ENCODE measurements at places on chromosomes 4 and X.

DNA sequence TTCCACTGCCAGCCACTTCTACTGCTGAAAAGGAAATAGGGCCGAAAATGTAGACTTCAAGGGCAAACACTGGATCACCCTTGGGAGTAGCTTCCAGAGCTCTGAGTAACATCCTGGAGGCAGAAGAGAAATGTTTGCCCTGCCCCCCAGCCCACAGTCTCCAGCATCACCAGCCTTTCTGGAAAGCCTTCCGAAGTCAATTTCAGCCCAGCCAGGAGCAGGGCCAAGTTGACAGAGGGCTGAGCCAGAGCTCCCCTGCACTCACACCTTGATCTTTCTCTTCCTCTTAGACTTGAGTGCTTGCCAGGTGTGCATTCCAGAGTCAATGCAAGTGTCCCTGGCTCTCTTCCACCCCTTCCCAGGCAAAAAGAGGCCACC lies 35.2 kb downstream of the SLC25A5 start:
- no peak for DNase-seq

DNA sequence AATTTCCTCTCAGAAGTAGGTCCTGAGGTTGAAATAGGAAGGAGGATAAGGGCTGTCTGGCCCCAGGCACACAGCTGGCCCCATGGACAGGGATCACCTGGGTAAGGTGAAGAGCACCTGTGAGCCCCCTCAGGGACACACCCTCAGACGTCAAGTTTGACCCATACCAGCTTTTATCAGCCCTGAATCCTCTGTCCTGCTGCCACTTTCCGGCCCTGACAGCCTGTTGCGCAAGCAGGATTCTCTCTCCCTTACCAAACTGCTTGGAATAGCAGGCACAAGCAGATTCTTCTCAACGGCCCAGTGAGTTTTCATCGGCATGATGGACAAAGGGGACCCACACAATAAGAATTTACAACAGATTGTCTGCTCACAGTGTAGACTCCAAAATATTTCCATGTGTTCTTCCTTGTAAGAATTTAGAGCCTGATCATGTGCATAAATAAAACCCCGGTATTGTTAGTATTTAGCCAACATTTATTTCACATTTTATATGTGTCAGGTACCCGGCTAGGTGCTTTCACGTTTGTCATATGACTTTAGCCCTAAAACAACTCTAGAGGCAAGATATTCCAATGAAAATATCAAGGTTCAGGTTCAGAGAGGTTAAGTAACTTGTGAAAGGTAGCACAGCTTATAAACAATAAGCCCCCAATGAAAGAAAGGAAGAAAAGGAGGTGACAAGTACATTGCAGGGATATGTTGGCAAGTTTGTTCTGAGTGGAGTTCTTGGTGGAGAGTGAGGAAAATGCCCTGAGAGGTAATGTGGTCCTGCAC lies 107.2 kb upstream of the KIT start:
- no peak for DNase-seq

- DNase-seq: no peak
Observed at GRCh38 chrX:47187106-47187677, 6.4 kb upstream of the UBA1 start.

DNA sequence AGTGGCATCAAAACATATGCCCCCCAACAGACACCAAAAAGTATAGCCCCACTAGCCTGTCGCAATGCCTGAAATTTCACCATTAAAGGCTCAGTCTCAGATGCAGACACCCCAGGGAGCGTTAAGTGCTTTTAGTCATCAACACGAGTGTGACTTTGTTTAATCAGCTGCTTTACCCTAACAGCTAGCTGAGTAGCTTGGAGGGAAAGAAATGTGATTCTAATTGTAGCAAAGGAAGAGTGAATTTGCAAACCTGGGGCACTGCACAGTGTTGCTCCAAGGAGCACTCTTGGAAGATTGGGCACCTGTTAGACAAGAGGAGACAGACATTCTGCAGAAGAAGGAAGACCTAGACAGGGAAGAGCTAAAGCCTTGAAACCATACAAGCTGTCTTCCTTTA lies 145.1 kb downstream of the BEND2 start:
- no peak for DNase-seq

- no peak for DNase-seq
Observed at GRCh38 chr4:185534866-185535611, at the start of gene PDLIM3. PDLIM3 (minus strand) TSS chr4:185535507; CDS start chr4:185535434, 73 bp downstream.

GRCh38 chr4:153765894-153766293 lies 6.1 kb upstream of the RNF175 start:
- no peak for DNase-seq

DNA sequence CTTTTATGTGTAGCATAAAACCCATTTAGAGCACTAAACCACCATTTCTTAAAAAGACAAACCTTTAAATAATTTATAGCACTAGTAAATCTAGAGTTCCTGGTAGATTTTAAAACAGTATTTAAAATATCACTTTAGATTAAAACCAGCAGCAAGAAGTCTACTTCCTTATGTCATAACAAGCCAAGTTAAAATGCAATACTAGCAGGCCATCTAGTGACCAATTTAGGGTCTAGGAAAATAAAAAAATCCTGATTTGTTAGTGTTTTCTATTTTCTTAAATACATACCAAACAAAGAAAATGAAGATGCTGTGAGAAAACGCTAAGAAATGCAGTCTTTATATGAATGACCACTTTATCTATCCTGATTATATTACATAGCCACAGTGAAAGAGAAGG lies 53.9 kb downstream of the PAPSS1 start:
- no peak for DNase-seq

DNA sequence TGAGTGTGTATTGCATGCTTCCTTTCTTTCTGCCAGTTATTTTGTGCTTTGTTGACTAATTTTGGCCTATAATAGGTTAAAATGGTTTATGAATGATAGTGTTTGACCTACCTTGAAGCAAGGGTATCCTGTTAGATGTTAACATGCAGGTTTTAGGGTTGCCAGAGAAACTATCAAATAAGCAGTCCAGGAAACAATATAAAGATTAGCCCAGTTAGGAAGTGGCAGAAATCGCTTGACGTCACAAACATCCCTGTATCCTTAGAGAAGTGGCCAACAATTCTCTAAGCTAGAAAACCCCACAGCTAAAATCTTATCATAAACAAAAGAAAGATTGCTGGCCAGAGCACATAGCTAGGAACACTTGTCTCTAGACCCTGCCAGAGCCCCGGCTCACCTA lies 3.8 kb downstream of the NAP1L5 start:
- no peak for DNase-seq

GRCh38 chr4:38503689-38504395 lies 160.2 kb upstream of the KLF3 start:
- no peak for DNase-seq

DNA sequence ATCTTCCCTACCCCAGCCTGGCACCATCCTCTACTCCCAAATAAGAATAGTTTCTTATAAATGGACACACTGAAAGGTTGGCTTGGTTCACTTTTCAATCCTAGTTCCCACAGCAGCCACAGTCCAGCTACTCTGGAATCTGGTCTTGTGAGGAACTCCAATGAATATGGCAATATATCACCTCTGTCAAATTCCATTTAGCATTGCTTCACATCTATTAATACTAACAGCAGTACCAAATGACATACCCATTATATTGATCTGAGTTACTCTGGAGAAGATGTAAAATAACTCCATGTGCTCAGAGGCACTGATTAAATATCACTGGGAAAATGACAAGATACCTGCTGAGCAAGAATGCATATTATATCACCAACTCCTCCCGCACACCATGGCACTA lies 8.6 kb downstream of the OPHN1 start:
- DNase-seq: no peak

DNA sequence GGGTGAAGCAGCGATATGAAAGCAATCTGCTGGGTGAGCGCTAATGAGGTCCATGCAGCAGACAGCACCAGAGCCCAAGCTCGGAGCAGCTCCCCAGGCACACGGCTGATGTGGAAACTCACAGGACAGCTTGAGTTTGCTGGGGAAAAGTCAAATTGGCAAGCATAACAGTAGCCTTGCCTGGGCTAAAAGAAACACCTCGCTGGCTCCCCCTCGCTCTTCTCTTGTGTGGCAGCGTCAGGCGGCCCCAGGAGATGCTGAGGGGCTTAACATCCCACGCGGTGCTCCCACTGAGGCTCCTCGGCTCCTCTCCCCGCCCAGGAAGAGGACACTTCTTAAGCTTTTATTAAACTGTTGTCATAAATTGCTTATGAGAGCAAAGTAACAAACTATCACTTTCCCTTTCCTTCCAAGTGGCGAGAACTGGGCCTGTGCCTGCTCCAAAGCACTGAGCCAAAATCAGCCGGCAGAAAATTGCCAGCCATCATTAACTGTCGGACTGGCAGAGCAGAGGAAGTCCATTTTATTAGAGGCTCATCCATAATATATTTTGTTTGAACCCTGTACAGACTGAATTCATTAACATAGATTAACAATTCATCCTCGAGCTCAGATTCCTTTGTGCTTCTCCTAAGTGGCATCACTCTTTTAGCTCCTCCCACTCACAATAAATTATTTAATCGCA lies 111.4 kb downstream of the TSPAN5 start:
- DNase-seq: no peak

DNA sequence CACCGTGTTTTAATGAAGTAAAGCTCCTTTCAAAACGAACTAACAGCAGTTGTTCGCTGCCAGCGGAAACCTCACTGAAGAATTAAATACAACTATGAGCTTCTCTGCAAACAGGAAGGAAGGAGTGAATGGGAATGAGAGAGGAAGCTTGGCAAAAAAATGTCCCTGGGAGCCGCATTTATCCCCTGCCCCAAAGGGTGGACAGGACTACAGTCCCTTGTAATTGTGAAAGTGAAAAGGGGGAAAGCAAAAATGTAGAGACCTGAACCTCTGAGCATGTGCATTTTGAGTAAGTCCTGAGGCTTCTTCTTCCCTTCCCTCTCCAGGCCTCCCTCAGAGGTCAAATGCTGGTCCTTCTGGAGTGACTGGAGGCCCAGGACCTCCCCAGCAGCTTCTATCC lies 53.8 kb upstream of the BMP2K start:
- DNase-seq: no peak

GRCh38 chr4:168317621-168318020 lies 931 bp downstream of the DDX60 start:
- no peak for DNase-seq

GRCh38 chrX:68941385-68941952 lies 112.6 kb downstream of the EFNB1 start:
- DNase-seq: no peak

DNA sequence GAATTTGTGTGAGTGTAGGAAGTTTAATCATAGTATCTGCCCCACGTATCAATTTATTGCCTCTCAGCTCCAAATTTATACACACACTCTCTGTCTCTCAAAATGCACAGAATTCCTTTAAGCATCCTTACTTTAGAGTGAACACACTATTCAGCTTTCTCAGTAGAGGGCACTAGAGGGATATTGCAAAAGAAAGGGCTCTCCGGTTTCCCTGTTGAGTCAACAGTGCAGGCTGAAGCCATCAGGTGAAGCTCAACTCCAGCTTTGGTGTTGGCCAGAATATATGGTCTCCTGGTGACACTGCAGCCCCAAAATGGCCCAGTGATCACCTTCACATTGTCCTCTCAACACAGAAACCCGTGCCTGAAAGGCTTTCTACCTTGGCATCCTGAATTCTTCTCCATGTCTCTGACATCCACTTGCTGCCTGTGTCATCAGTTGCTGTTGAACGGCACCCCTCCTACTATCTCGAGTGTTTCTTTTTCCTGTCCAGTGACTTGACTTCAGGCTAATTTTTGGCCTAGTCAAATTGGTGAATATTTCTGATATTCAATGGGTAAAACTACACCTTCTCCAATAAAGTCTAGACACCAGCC lies 670.5 kb downstream of the GABRG1 start:
- DNase-seq: no peak

DNA sequence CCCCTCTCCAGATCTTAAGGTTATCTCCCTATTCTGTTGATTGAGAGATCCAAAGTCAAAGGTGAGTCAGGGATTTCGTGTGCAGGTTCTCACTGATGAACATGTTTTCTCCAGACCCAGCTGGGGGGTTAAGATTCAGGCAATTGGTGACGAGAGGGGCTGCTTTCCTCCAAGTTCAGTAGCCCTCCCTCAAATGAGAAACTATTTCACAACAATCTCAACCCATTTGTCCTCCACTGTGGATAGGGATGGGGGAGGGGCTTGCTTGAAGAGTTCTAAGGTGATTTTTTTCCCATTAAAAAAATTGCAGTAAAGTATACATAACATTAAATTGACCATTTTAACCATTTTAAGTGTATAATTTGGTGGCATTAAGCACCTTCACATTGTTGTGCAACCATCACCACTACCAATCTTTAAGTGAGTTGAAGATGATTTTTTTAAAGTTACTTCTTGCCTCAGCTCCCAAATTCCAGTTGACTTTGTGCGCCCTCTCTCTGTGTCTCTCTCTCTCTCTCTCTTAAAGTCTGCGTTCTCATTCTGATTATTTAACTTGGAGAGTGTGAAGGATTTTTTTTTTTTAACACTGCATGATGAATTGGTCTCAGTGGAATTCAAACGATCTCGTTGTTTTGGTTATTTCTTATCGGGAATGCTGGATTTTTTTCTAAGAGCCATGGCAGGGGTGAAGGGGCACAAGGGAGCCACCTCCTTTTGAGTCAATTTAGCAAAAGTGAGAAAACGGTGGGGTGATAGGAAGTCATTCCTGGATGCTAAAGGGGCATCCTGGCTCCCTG lies 175.9 kb downstream of the SHROOM3 start:
- DNase-seq: no peak

- DNase-seq: no peak
Observed at GRCh38 chrX:143121477-143121876, 95.7 kb downstream of the SPANXN4 start.

DNA sequence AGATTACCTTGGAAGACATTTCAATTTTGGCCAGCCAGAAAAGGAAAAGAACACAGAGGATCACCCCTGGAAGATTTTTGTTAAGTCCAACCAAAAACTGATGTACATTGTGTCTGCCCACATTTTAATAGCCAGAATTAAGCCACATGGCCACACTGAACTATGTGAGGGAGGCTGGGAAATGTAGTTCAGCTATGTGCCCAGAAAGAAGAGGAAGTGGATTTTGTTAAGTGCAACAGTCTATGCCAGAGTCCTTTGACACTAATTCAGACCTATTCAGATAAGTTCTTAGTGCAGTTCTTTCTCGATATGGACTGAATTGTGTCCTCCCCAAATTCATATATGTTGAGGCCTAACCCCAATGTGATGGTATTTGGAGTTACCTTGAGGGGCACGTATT lies 18.4 kb downstream of the PRPS1 start:
- DNase-seq: no peak

DNA sequence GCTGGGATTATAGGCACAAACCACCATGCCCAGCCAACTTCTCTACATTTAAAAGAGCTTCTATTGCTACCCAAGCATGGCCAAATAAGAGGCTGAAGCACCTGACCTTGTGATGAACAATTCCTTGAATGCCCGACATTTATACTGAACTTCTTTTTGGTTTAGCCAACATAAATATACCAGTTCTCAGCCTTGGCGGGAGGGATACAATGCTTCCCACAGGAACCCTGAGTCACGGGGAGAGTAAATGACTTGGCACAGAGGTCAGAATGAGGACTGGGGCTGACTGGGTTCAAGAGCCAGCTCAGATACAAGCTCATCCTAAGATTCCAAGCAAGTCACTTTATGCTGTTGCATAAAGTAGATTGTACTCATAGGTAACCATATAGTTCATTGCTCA lies 6.1 kb downstream of the HOPX start:
- no peak for DNase-seq

Measured in activated CD4-positive, alpha-beta T cell treated with anti-CD3 and anti-CD28 coated beads for 4 hours (primary cell).